Skeletal muscle cell (primary cell): ENCODE measurements at places on chromosomes 2 and 18.

DNA sequence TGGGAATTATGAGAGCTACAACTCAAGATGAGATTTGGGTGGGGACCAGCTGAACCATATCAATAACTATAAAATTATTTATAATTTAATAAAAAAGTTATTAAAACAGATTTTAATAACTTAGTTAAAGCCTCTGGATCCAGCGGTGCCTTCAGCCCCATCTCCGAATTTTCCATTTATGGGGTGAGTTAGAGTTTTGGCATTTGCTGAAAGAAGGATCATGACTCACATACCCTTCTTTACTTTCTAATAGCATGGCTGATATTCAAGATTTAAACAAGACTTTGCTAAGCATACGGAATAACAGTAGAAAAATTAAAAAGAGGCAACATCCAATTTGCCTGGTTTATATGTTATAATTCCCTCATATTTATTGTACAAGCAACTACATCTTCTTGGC lies 94.5 kb downstream of the RDH14 start:
- no peak for DNase-seq

DNA sequence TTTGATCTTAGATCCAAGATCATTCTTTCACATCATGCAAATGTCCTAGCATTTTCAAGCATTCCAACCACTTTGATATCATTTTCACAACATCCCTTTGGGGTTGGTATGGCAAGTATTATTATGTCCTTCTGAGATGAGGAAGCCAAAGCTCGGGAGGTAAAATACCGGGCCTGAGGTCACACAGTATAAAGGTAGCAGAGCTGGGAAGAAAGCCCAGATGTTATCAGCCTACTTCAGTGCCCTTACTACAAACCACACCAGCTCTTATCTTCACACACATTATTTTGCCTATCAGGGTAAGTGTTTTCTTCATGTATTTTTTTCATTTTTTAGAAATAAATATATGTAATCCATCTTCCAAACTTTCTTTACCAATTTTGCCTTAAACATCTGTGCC lies 4.2 kb upstream of the B4GALT6 start:
- DNase-seq = no peak

DNA sequence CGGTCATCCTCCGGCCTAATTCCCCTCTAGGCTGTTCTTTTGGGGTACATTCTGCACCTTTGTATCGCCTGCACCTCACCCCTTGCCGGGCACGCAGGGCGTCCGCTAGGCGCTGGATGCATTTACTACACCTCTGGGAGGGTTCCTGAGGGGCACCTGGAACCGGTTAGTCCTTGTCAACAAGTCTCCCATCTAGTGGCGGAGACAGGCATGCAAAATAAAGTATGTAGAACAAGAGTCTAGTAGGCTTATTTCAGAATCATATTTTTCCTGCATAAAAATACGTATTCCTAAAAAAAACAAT lies 705 bp upstream of the TEX261 start:
- no peak for DNase-seq

- no peak for DNase-seq
Measured at GRCh38 chr2:157699806-157700205, 71.1 kb upstream of the ACVR1C start.

- DNase-seq = no peak
Measured at GRCh38 chr2:208713066-208713745, 306.6 kb downstream of the PTH2R start.

DNA sequence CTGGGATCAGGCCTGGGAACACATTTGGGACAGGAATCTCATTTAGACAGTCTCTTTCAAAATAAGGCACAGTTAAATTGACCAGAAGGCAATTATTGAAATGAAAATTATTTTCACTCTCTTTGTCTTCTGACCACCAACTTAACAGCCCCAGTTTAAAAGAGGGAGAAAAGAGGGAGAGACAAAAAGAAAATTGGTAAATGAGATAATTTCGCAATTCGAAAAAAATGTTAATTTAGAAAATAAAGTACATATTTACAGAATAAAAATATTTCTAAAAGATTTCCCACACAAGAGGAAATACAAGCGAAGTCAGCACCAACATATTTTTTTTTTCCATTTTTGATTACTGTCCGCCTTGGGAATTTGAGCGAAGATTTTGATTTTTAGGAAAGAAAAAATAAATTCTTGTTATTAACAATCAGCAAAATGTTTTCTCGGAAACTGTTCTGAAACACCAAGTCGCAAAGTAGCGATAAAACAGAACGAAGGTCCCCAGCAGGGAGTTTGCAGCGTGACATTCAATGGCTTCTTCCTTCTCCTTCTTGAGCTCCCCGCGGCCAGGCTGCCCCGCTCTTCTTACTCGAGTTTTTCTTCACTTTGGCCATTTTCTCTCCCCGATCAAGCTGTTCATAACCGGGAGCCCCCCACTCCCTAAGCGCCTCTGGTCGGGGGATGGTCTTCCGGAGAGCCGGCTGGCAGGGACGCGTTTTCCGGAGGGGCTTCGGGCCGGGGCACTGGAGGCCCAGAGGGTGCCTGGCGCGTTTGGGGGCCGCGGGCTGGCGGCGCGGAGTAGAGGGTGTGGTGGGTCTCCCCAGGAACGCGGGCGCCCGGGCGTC lies 5.0 kb downstream of the SP9 start:
- no peak for DNase-seq

- DNase-seq = no peak
Measured at GRCh38 chr2:53230691-53231090, 536.9 kb upstream of the CHAC2 start.

- DNase-seq = peak; percentile 87
Measured at GRCh38 chr2:82837588-82838304, 1621.3 kb downstream of the SUCLG1 start.

DNA sequence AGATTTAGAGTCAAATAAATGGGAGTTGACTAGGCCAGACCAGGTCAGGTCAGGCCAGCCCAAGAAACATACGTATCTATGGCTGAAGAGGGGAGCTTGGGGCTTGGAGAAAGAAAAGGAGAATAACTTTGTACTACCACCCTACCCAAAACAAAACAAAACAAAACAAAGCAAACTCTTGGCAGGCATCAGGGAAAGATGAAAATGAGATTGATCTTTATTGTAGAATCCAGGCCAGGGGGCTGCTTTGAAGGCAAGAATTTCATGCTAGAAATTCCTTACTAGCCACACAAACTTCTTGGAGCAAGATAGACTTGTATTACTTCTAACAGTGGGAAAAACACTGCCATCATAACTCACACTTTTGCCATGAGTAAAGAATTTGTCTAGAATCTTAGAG lies 26.2 kb downstream of the QPCT start:
- DNase-seq = no peak

- no peak for DNase-seq
Measured at GRCh38 chr18:36366994-36367839, 69.7 kb downstream of the FHOD3 start.

DNA sequence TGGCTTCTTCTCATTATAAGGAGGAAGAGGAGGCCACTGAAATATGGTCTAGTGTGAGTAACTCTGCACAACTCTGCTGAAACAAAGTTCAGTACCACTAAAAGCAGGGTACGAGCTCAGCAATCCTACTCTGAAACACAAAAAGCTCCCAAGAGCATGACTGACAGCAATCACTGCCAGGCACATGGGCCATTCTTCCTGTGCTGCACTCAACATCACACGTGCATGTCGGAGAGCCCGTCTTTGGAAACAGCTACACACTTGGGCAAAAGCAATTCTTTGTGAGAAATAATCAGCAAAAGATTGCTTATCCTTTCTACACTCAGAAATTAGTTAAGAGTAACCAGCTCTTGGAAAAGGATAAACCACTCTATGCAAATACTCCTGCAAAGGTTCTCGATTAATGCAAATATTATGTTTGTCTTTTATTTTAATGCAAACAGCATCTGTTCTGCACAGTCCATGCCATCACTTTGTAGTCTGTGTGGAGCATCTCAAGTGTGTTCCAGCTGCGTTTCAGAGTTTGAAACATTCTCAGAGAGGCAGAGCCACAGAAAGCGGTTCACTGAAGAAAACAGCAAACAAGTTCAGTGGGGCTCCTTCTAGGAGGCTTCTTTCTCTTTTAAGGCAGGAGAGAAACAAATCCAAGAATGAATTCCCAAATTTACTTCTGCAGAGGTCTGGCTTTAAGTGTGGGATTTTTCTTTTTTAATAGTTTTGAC lies 145.0 kb downstream of the HDAC4 start:
- DNase-seq = no peak

DNA sequence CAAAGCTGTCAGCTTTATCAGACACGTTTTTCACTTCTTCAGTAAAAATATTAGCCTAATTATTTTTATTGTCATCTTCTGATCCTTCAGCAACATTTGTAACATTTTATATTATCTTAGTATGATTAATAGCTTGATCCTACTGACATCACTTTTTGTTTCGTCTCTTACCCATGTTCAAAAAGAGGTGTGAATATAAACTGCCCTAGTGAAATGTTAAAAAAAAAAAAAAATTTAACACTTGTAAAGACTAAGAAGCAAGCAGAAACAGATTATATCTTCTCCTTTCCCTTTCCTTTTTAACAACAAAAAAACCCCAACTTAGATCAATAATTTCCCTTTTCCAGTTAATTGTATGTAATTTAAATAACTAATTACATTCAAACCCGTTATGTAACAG lies 36.2 kb upstream of the C2orf66 start:
- DNase-seq = no peak

- DNase-seq = no peak
Measured at GRCh38 chr2:45300026-45300750, 290.9 kb upstream of the SIX2 start.

DNA sequence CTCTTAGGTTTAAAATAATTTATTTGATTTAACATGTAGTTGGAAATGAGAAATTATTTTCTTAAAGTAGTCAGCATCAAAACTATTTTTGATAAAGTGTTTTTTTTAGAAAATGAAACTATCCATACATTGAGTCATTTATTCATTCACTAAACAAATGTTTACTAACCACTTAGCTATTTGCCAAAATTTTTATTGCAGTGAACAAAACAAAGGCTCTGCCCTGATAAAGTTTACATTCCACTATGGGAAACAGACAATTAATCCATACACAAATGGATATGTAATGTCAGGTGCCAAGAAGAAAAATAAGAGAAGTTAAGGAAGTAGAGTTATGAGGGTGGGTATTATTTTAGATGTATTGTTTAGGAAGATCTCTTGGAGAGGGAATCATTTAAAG lies 19.1 kb upstream of the CCDC178 start:
- no peak for DNase-seq

DNA sequence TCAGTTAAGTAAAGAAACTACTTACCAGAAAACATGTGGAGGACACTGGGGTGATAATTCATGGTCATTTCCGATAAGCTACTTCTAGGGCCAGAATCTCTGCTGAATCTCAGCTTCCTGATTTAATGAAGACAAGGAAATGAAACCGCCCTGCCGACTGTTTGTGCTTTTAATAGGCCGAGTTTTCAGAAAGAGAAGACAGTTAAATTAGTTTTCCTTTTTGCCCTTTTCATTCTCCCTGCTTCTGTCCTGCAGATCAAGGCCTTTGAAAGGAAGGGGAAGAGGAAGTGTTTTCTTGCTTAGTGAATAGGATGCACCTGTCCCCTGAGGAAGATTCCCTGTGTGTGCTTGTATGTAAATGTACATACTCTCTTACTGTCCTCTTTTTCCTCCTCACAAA lies 126.6 kb downstream of the SH3RF3 start:
- DNase-seq = no peak

- DNase-seq = peak; percentile 4
Measured at GRCh38 chr2:124201713-124202112, 176.6 kb downstream of the CNTNAP5 start.

- no peak for DNase-seq
Measured at GRCh38 chr2:96824079-96824870, 8.2 kb downstream of the CNNM3 start.

- DNase-seq = no peak
Measured at GRCh38 chr2:132253496-132254305, 91.9 kb upstream of the ANKRD30BL start.

- DNase-seq = no peak
Measured at GRCh38 chr2:95289253-95289652, 7.9 kb upstream of the KCNIP3 start.

DNA sequence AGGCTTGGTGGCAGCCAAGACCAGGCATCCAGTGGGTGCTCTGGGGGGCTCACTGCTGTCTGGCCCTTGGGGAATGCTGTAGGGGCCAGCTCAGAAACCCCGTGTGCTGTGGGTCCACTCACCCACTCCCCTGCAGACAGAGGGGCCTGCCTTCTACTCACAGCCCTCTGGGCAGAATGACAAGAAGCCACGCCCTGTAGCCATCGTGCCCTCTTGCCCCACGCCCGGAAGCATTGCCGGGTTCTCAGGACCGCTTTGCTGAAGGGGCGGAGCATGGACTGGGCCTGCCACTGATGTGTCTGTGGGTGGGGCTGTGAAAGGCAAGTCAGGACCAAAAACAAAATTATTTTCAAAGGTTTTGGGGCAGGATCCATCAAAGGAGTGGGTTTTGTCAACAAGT lies 27.8 kb downstream of the GLI2 start:
- no peak for DNase-seq

- DNase-seq = no peak
Measured at GRCh38 chr2:25362434-25363145, 20.9 kb upstream of the DNMT3A start.

GRCh38 chr18:1361936-1362335 lies 457.3 kb downstream of the ADCYAP1 start:
- DNase-seq = no peak

DNA sequence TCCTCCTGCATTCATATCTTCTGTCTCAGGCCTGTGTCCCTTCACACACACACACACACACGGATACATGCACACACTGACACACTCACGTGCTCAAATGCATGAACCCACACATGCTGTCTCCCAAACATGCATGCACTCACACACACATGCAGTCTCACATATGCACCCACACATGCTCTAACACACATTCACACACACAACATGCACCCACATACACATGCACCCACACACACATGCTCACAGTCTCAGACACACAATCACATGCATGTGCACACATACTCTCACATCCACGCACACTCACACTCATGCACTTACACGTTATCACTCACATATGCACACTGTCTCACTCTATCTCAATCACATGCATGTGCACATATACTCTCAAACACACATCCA lies 1.9 kb upstream of the CD226 start:
- no peak for DNase-seq

- DNase-seq = no peak
Measured at GRCh38 chr2:17628349-17629261, 88.1 kb downstream of the VSNL1 start.

DNA sequence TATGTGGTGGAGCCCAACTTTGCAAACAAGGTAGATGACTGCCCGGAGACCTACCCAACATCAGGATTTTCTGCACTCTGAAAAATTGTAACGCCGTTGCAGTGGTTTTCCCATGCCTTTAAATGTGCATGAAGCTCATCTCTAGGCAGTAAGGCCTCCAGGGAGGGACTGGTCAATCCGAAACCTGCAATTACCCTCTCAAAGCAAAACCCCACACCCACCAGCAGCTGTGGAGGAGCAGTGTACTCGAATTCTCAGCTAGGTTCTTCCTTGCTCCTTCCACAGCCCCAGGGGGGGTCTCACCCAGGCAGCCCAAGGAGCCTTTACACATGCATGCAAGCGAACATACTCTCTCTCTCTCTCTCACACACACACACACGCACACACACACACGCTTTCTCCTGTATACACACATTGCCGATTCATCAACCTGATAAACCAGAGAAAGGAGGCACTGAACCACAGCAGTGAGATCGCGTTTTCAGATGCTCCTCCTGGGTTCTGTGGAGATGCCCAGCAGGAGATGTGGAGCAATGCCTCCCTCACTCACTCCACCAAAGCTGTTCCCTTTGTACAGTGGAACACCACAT lies 109.2 kb downstream of the VIT start:
- no peak for DNase-seq
